ENCODE measurements at places on chromosomes 16 and 17. TPM values are rescaled to one million over a fixed set of nuclear protein-coding genes. Genes with fewer than 3 reads are reported as not detected.

KRT28 gene
- total RNA-seq, result not detected

SKAP1 gene
- total RNA-seq, result 0.27 TPM

CCL3 gene
- not detected for total RNA-seq

PRSS33 gene
- not detected for total RNA-seq

NAGS gene
- total RNA-seq, result 0.11 TPM

GRCh38 chr17:17200311-17200710, 5.8 kb downstream of the PLD6 start:
- no peak for DNase-seq

- DNase-seq, result no peak
Measured at GRCh38 chr17:32104158-32104557, 38.1 kb upstream of the RHOT1 start.

DNA sequence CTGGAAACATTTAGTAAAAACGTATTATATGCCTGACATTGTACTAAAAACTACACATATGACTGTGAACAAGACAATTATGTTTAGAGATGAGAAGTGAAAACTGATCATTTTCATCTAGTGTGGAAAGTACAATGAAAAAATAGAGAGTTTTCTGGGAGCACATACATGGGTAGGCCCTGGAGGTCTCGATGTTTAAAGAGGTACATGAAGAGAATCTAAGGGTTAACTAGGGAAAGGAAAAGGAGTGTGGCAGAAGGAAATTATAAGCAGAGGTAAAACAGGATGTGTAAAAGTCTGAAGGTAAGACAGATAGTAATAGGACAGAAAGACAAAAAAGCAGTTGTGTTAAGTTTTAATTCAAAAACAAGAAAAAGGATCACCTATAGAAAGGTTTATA, 113.7 kb downstream of the USP32 start:
- no peak for DNase-seq

DNA sequence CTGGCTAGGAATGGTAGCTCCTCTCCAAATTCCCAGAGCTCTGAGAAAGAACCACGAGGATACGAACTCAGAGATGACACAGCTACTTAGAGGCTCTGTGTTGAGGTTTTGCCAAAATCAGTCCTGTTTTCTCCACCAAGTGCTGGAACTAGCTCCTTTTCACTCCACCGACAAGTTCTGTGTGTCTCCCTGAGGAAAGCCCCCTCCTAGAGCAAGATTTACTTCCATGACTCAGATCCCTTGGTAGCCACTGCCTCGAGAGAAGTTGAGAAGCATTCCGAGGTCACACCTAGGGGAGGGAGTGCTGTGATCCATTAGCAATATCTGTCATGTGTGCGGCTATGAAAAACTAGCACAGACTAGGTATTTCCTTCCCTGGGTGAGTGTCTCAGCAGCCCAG, 30.6 kb downstream of the IL21R start:
- no peak for DNase-seq

GRCh38 chr16:56615353-56615752, 7.0 kb downstream of the MT2A start:
- DNase-seq, result no peak

- no peak for DNase-seq
Measured at GRCh38 chr17:32819787-32820186, 57.1 kb downstream of the MYO1D start.

DNA sequence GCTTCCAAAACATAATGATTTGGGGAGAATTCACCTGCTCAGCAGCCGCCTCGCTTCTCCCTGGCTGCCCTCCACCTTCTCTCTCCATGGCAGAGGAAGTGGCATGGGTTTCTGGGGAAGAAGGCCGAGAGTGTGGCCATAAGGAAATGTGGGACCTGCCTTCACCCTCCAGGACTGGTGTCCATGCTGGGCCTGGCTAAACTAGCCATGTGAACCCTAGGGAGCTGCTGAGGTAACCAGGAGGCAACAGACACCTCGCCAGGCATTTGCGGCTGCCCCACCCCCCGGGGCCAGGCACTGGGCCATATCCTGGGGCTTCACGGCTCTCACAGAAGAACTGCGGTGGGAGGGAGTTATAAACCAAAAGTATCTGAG, 9.9 kb upstream of the CMTM4 start:
- no peak for DNase-seq

GRCh38 chr17:75685499-75685898, 18.4 kb downstream of the SAP30BP start:
- DNase-seq, result no peak

GRCh38 chr17:55763856-55764255, 13.0 kb downstream of the PCTP start:
- no peak for DNase-seq

GRCh38 chr17:21524211-21524591, 148.0 kb downstream of the KCNJ12 start:
- DNase-seq, result no peak

DNA sequence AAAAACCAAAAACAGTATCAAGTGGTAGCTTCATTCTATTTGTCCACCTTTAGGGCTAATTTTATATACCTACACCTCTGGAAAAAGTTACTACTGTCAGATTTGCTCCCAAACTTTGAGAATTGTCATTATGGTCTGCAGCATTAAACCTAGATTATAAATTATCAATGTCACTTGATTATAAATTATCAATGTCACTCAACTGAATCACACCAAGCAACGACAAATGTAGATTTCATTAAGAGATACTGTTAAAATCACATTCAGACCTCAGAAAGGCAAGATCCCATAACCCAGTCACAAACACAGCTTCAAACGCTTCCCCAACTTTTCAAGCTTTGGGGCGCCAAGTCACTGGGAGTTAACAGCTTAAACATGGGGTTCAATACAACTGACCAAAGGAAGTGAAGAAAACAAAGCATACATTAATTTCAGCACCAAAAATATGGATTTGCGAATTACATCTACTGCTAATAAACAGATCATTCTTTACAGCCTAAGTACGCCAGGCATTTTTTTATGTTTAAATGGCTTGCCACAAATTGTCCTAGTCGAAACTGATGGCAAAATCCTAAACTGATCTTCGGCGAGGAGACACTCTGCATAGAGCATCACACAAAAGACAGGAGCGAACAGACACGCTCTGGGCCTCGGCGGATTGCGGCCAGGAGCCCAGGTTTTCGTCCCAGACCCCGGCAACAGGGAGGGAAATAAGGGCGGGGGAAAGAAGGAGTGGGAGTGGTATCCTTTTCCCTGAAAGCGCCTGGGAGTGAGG, 981 bp downstream of the GLG1 start:
- DNase-seq, result no peak

DNA sequence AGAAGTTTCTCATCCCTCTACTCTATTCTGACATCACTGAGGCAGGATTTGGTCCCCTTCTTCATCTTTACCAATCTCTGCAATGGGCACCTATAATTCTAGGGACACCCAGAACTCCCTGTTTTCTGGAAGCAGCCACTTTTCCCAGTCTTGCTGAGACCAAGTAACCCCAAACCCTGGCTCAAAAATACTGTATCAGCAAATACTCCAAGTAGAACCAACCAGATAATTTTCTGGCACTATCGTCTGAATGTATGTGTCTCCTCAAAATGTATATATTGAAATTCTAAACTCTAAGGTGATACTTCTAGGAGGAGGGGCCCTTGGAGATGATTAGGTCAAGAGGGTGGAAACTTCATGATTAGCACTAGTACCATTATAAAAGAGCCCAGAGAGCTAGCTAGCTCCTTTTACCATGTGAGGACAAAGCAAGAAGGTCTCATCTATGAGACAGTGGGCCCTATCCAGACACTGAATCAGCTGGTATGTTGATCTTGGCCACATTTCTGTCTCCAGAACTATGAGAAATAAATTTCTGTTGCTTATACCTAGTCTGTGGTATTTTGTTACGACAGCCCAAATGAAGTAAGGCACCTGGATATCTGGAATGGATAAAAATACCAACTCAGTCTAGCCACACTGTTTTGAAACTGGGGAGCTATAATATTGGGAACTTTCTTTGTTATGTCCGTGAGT, 464.4 kb downstream of the CDH11 start:
- no peak for DNase-seq

DNA sequence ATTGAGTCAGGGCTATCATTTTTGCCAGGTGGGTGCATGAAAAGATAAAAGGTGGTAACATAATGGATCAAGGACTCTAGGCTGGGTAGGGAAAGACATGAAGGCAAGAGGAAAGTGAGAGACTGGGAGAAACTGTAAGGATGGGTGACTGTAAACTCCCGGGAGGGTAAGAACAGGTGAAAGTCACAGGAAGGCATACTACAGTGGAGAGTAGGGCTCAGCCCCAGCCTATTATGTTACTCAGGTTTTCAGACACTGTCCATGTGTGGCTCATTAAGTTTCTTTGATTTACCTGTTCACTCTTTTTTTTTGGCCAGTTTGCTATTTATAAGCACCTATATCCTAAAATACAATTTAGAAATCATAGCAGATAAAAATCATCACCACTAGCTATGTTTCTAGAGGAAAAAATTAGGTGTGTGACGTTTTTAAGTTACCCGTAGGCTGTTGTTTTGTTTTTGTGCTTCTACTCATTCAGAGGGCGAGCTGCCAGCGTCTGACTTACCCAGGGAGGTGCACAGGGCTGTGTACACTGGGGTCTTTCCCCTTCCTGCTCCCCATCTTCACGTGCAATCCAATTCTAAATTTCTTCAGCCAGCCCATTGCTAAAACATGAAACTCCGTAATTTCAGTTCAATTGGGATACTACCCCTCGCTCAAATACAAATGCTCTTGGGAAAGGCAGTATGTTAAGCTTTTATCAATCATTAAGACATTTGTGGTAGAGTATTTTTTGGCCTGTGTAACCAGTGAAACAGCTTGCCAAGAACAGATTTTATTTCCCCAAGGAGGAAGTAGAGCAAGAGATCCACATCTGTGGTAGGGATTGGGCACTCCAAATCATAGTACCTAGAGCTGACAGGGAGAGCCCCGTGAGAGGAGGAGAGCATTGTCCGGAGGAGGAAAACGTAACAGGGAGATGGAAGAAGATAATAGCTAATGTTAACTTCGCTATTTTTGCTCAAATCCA, 21.7 kb upstream of the VWA3A start:
- DNase-seq, result peak; percentile 28

DNA sequence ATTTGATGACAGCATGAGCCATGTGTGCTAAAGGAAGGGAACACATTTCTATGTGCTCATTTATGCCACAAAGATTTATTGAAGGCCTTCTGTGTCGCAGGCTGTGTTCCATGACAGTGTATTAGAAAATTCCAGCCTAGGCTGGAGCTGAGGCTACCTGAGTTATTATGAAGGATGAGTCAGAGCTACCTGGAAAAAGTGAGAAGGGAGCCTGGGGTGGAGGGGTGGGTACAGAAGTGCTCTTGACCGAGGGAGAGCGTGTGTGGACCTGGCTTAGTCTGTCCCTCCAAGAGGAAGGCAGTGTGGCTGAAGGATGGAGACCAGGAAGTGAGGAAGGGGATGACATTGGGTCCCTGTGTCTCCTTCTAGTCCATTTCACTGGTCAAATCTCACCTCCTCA, 98.3 kb downstream of the N4BP1 start:
- no peak for DNase-seq

DNA sequence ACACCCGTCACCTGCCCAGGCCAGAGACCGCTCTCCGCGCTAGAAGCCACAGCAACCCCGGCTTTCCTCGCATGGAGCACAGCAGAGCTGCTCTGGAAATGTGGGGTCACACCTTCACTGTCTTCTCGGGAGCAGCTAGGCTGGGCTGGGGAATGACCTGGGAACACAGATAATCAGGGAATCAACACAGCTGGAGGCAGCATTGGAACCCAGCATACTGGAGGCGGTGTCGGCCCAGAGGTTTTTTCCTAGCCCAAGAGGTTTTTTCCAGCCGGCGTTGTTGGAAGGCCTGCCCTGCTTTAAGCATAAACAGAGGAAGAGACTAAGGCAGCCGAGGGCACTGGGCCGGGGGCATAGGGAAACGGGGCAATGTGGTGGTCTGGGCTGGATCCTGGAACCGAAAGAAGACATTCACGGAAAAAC, 791 bp upstream of the PLD6 start:
- DNase-seq, result no peak

- no peak for DNase-seq
Measured at GRCh38 chr17:27915709-27916108, 22.5 kb upstream of the LYRM9 start.

DNA sequence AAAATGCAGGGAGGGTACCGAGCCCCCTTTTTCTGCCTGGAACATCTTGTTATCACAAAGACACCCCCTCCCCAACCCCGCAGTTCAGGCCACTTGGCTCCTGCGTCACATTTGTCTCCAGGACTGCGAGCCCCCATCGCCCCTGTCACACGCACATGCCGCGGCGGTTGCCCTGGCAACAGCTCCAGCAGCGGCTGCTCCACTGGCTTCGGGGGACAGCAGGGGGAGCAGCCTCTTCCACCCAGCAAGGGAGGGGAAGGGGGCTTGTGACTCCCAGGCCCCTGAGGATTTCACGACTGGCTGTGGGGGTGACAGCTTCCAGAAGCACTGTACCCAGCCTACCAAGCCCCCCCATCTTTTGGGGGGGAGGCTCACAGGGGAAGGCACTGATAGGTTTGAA, 2.6 kb downstream of the BAIAP3 start:
- DNase-seq, result no peak

GRCh38 chr17:76996741-76997694, 128.8 kb downstream of the MGAT5B start:
- DNase-seq, result no peak

- DNase-seq, result peak; percentile 86
Measured at GRCh38 chr17:21286066-21286770, 1.7 kb downstream of the MAP2K3 start.

DNA sequence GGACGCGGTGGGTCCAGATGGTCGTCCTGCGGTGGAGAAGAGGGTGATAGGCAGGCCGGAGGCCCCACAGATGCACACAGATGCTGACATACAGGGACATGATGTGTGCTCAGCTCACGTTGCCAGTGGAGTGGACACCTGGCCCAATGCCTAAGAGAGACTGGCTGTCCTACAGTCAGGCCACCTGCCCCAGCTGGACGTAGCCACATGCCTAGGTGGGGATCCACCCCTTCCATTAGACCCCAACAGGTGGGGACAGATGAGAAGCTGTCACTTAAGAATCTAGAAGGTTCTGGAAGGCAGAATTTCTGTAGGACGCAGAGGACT, 117.6 kb upstream of the ZNF750 start:
- no peak for DNase-seq

DNA sequence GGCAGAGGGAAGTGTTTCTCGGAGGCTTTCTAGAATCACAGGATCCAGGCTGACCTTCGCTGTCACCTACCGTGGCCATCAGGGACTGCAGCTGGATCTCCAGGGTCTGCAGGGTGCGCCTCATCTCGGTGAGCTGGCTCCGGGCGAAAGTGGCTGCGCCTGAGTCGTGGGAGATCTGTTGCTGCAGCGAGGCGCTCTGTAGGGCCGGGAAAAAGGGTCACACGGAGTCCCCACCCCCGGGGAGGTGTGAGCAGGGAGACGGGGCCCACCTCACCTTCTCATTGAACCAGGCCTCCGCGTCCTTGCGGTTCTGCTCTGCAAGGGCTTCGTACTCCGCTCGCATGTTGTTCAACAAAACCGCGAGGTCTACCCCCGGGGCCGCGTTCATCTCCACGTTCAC, 2.9 kb downstream of the KRT28 start:
- no peak for DNase-seq

Data from left ventricle myocardium inferior (tissue), 1 donor.